Activated CD8-positive, alpha-beta T cell treated with anti-CD3 and anti-CD28 coated beads for 36 hours (primary cell): ENCODE measurements at places on chromosomes 2 and 18. TPM values are rescaled to one million over a fixed set of nuclear protein-coding genes. Genes with fewer than 3 reads are reported as not detected.

GRCh38 chr2:158297606-158298005, 158.9 kb downstream of the CCDC148 start:
- no peak for DNase-seq

- DNase-seq: no peak
Observed at GRCh38 chr2:194294156-194294555, 1362.9 kb upstream of the SLC39A10 start.

GRCh38 chr2:238808761-238809160, 39.1 kb upstream of the TWIST2 start:
- DNase-seq: no peak

- peak; percentile 74 for DNase-seq
Observed at GRCh38 chr2:168751104-168751740, 51.2 kb upstream of the NOSTRIN start.

DNA sequence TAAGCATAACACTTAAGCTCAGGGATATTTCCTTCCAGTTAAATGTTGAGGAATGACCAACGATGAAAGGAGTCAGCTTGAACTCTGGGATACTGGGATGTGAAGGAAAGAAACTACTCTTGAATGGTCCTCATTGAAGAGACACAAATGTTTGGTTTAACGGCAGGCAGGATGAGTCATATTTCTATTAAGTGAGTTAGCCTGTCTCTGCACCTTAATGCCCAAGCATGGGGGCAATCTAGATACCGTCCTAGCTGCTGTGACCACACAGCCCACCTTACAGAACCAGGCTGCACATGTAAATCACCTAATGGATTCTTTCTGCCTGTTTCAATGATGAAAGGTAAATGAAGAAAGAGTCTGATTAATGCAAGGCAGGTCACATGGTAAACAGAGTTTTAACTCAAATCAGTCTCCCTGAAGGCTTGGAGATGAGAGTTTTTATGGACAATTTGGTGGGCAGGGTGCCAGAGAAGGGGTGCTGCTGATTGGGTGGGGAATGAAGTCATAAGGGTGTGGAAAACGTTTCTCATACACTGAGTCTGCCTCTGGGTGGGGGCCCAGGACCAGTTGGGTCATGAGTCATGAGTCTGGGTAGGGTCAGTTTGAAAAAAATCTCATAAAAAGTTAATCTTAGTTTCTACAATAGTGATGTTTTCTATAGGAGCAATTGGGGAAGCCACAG, 144.6 kb upstream of the MMADHC start:
- no peak for DNase-seq

- DNase-seq: no peak
Observed at GRCh38 chr2:180516232-180516631, 464.2 kb upstream of the UBE2E3 start.

DNA sequence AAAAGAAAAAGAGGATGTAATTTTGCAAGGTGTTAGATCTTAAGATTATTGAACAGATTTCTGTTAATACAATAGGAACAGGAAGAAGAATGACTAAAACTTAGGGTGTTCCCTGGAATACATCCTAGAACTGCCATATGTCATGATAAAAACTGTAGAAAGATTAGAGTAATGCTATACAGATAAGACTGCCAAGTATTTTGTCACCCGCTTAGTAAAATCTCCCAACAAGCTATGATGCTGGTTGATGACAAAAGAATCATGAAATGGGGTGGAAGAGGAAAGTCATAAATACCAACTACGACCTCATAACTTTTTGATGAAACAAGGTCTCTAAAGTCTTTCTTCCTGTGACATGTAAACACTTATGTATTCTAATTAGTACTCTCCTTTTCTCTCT, 163.6 kb upstream of the COL3A1 start:
- no peak for DNase-seq

SPHKAP gene
- total RNA-seq: not detected

CD8B2 gene
- 4.5 TPM for total RNA-seq

GALNT5 gene
- total RNA-seq: not detected

VRK2 gene
- 18.3 TPM for total RNA-seq

ALLC gene
- total RNA-seq: not detected
